CD4-positive, alpha-beta memory T cell (primary cell): ENCODE measurements at places on chromosomes 2 and 18.

DNA sequence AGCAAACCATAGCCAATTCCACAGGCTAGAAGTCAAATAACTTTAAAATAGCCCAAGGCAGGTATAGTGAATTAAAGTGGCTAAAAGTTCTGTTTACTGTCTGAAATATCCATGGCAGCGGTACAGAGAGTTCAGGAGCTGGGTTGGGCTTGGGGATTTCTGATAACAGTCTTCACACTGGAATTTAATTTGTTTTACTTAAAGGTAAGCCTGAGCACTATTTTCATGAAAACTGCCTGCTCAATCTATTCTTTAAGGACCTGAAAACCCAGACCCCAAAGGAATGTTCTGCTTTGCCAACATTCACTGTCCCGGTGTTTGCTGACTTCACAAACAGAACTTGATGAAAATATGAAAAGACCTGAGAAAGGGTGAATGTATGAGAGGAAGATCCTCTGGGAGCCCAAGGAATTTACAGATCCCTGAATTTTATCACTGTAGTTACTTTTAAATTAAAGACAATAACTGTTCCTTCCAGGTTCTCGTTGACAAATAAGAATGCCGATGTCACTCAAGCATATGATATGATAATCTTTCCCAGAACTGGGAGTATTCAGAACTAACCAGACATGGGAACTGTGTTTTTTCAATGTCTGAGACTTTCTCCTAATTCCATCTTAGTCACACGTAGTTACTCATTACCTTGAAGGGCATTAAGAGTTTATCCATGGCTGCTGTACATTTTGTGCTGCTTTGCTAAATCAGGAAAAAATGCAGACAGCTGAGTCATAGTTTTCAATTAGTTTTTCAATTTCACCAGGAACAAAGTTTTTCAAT, 28.3 kb upstream of the ITGB6 start:
- DNase-seq = no peak

GRCh38 chr2:67782443-67782842, 280.4 kb downstream of the C1D start:
- no peak for DNase-seq

GRCh38 chr2:393711-394696, 106.1 kb upstream of the ALKAL2 start:
- peak; percentile 73 for DNase-seq

DNA sequence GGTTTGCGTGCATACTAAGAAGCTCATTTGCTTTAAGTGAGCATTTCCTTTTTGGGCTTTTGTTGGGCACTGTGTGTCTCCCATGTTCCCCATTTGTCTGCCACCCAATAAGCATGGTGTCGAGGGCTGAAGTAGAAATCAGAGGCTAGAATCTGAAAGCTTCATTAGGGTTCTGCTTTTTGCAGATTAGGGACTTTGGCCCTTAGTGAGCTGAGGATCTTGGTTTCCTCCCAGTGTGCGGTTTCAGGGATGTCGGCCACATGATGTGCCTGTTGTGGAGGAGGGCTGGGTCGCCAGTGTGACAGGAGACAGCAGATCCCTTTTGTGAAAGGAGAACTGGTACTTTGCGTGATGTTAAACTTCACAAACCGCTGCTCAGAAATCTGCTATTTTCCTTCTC, 41.1 kb downstream of the PLEKHB2 start:
- no peak for DNase-seq

DNA sequence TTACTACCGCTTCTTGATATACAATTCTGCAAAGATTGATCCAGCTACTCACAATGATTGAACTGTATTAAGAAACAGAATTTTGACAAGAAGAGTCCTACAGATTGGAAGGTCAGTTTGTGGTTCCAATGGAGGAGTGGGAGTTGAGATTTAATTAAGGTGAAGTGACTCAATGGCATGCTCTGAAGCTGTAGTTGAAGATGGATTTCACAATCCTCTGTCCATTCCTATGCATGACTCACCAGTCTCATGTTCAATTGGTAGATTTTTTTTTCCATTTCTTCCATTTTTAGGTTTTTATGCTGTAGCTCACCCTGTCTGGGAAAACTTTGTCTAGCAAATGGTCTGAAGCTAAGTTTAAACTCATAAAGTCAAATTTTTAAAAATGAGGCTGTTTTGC, 83.3 kb downstream of the DPP4 start:
- DNase-seq = no peak

DNA sequence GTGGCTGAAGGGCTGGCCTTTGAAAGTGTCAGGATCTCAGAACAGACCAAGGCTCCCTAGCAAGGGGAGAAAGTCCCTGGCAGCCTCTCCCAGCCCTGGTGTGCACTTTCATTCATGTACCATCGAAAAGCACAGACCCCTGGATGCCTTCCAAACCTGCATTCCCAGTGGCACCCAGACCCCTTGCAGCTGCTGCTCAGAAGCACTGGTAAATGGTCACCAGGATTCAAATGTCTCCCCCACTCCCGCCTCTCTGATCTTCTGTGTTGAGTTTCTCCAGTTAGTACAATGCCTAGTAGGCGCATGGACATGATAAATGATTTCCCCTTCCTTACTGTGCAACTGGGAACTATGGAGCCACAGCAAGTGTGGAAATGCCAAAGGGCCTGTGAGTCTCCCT, 180.0 kb downstream of the GLI2 start:
- DNase-seq = no peak

GRCh38 chr2:229821316-229821715, 100.5 kb downstream of the TRIP12 start:
- DNase-seq = no peak

DNA sequence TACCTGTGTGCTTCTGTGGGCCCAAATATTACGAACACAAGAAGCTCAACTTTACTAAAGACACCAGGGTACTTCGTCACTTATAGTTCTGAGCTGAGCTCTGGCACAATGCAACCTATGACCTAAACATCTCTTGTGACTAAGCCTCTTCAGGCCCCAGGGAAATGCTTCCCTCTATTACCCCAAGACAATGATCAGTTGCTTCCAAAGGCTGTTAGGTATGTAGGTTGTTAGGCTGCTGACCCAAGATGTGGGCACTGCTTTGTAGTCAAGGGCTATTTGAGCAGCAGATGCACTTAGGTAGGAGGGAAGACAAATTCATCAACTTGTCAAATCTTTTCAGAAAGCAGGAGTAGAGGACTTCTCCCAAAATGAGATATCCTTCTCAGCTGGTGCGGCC, 640.1 kb downstream of the EPHA4 start:
- DNase-seq = no peak

DNA sequence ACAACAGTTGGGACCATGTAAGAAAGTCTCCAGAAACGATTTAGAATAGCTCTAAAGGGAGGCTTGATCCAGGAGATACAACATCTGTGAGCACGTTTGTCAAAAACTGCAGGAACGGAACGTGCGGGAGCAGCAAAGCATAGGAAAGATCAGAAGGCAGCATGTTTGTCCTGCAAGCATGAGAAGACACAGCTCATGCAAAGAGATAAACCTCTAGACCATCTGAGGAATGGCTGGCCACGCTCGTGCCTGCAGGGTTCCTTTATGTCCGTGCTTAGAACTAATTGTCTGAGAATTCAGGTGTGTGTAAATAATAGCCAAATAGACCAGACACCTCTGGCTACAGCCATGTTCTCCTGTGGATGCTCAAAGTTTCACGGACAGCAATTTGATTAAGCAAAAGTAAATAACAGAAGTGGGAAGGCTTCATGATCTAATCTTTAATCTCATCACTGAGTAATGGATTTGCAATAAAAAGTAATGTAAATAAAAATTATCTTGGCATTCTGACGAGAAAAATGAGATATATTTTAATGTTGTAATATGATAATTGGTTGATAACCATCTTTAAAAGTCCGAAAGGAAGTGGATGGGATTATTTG, 534.8 kb upstream of the CDH7 start:
- no peak for DNase-seq

DNA sequence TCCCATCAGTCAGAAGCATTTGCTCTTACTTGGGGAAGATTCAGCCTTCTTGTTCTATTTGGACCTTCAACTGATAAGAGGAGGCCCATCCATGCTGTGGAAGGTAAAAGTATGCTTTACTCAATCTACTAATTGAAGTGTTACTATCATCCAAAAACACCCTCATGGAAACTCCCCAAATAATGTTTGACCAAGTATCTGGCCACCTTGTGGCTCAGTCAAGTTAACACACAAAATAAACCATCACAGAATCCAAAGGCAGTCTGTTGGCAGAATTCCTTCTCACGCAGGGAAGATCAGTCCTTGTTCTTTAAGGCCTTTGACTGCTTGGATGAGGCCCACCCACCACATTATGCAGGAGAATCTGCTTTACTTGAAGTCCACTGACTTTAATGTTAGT, 531.2 kb upstream of the SMIM21 start:
- DNase-seq = no peak

- DNase-seq = no peak
These were observed 26.3 kb downstream of the ACSL3 start for GRCh38 chr2:222887124-222887523.

- DNase-seq = no peak
These were observed 994.1 kb upstream of the ACVR2A start for GRCh38 chr2:146850746-146851145.

DNA sequence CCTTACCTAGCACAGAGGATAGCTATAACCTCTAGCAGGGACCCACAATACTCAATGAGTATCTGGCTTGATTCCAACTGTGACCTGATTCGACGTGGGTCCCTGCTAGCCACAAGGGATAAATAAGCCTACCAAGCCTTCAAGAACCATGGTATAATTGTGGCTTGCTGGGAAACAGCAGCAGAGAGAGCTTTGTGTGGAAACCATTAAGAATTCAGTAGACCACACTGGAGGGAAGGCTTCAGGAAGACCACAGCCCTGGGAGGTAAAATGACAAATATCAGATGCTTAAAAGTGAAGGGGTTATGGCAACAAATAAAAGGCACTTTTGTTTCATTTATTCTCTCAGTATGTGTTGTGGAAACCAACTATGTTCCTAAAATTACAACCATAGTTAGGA, 82.6 kb upstream of the WIPF1 start:
- DNase-seq = no peak
